ENCODE measurements at places on chromosomes 1 and 21.

- DNase-seq, result no peak
These were observed 91.8 kb downstream of the TRIM11 start for GRCh38 chr1:228314658-228315483.

GRCh38 chr1:30083800-30084464 is 639.5 kb downstream of the MATN1 start:
- DNase-seq, result no peak

DNA sequence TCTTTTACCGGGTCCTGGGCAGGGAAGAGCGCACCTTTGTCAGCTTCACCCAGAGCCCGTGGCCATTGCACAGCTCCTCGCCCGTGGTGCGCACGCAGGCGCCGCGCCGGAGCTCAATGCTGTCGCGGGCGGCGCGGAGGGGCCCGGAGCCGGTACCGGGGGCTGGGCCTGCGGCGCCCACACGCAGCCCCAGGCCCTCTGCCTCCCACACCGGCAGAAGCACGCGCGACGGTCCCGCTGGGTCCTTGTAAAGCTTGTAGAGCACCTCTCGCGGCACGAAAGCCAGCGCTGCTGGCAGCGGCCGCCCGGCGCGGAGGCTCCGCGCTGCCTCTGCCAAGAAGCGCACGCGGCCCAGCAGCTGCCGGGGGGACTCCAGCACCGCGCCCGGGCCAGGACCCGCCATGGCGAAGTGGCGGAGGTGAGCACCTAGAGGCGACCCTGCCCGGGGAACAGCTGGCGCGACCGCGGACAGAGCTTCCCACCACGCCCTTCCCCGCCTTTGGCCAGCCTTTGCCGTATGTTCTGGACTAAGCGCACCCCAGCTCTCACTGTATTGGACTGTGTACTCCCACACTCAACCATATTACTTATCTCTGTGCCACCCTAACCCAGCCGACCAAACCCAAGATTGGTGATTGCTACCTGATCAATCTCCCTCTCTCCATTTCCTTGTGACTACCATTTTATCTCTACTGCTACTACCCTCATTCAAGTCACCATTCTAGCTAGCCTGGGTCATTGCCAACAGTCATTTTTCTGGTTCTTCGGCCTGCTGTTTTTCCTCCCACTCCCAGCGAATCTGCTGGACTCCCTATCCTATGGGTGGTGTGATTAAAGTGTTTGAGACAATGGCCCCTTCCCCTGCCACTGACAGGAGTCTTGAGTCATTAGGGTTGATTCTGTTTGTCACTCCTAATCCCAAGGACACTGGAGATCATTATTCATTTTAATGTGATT is at the start of gene HECTD3:
TSS of gene HECTD3 (minus strand) at position 470 of the 957 bp plus-strand sequence. CDS start at position 403, 67 bp downstream.
- DNase-seq, result peak; percentile 67

GRCh38 chr1:88774151-88774556 is 90.1 kb downstream of the PKN2 start:
- no peak for DNase-seq

DNA sequence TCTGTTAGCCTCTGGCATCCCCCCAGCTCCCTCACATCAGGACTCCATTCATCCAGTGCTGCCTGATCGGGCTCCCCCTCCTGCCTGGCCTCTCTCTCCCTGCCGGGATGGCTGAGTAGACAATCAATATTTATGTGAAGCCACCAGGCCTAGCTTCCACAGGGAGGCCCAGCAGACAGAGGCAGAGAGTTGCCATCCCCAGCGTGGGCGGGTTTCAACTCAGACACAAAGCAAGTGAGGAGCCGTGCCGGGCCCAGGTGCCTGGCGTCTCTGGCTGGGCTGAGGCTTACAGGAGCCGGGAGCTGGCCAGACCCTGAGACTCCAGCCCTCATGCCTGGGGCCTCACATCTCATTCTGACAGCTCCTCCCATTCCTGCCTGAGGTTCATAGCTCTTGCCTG is 34.5 kb upstream of the ATP2B4 start:
- DNase-seq, result no peak

DNA sequence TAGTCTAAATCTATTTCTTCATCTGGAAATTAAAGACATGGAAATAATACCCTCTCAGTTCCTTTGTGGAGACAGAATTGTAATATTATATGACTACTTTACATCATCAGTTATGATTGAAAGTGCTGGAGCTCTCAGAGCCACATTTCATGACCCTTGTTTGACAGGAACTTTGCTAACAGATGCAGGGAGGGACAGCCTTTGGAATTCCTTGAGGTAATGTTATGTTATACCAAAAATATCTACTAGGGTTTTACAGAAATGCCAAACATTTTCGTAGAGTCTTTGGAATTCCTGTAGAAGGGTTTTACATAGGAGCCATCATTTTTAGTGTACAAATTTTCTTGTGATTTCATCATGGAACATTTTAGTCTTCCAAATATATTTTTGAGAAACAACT is 57.4 kb upstream of the ADAMTS5 start:
- DNase-seq, result no peak

All from activated CD8-positive, alpha-beta memory T cell treated with anti-CD3 and anti-CD28 coated beads, Interleukin-2, amount 50 U/mL, for 4 hours (primary cell).